ENCODE measurements at places on chromosomes 6 and 20. TPM values are rescaled to one million over a fixed set of nuclear protein-coding genes. Genes with fewer than 3 reads are reported as not detected.

MAPK14 gene
- 60.8 TPM for total RNA-seq

AP5S1 gene
- 1.2 TPM for total RNA-seq

PLCG1 gene
- total RNA-seq: 146 TPM

EEF1A2 gene
- 0.54 TPM for total RNA-seq

TCP11 gene
- 0.25 TPM for total RNA-seq

- H3K4me1 ChIP-seq: peaks cover 10% of the 10 kb centered on the region
- H3K4me3 ChIP-seq: peak overlapping the region; percentile 47
- DNase-seq: peak; percentile 37
- no peaks in the 10 kb centered on the region for H3K36me3 ChIP-seq
- H3K27me3 ChIP-seq: peaks cover 58% of the 10 kb centered on the region
Observed at GRCh38 chr6:149451376-149452036, 33.3 kb downstream of the ZC3H12D start.

GRCh38 chr6:69729870-69730449, 66.8 kb downstream of the LMBRD1 start:
- H3K4me1 ChIP-seq: no peaks in the 10 kb centered on the region
- no peaks in the 10 kb centered on the region for H3K36me3 ChIP-seq
- H3K27ac ChIP-seq: no peak overlapping the region
- no peak for DNase-seq
- H3K4me3 ChIP-seq: no peak overlapping the region
- H3K27me3 ChIP-seq: no peaks in the 10 kb centered on the region

- H3K4me3 ChIP-seq: no peak overlapping the region
- peaks cover 9% of the 10 kb centered on the region for H3K4me1 ChIP-seq
- H3K27ac ChIP-seq: no peak overlapping the region
Observed at GRCh38 chr6:79373246-79373645, 138.8 kb upstream of the HMGN3 start.

- H3K27ac ChIP-seq: no peak overlapping the region
- H3K4me3 ChIP-seq: no peak overlapping the region
- DNase-seq: no peak
- no peaks in the 10 kb centered on the region for H3K36me3 ChIP-seq
Observed at GRCh38 chr6:558089-558488, 98.8 kb downstream of the HUS1B start.
